ENCODE measurements at places on chromosomes 13 and 19.

DNA sequence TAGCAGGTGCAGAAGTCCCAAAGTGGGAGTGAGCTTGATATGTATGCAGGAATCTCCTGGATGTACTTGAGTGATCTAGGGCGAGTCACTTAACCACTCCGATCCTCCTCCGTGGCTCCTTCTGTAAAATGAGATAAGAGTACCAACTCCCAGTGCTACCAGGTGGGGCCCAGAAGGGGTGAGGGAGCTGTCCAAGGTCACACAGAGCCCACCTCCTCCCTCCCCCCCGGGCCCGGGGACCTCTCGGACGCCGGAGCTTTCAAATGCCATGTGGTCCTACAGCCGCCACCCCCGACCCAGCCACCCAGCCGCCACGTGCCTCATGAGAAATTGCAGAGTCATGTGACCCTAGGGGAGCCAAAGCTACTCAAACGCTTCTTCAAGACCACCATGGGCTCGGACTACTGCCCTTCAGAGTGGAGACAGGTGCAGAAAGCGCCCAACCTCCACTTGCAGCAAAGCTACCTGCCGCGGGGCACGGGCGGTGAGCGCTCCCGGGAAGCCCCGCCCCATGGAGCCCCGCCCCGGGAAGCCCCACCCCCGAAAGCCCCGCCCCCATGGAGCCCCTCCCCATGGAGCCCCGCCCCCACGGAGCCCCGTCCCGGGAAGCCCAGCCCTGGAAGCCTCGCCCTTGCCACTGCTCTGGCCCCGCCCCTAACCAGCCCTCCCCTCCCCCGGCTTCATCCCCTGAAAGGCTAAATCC lies 10.1 kb upstream of the ZNF358 start:
- no peak for DNase-seq

- DNase-seq = no peak
Observed at GRCh38 chr13:30115257-30115600, 192.1 kb downstream of the KATNAL1 start.

- no peak for DNase-seq
Observed at GRCh38 chr13:29621051-29621800, 25.7 kb upstream of the SLC7A1 start.

DNA sequence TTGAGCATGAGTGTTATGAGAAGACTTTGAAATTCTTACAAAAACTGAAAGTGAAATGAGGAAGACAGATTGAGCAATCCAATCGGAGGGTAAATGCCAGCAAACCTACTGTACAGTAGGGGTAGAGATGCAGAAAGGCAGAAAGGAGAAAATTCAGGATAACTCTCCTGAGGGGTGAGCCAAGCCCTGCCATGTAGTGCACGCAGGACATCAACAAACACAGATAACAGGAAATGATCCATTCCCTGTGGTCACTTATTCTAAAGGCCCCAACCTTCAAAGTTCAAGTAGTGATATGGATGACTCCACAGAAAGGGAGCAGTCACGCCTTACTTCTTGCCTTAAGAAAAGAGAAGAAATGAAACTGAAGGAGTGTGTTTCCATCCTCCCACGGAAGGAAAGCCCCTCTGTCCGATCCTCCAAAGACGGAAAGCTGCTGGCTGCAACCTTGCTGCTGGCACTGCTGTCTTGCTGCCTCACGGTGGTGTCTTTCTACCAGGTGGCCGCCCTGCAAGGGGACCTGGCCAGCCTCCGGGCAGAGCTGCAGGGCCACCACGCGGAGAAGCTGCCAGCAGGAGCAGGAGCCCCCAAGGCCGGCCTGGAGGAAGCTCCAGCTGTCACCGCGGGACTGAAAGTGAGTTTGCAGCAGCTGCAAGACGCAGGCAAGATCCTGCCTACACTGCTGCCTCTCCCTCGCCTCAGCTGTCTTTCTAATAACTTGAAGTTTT lies at the start of gene TNFSF13B:
Gene TNFSF13B, plus strand, starts transcription at position 118 of the 728 bp plus-strand sequence. Its CDS starts 178 bp downstream, at position 296.
- peak; percentile 42 for DNase-seq

DNA sequence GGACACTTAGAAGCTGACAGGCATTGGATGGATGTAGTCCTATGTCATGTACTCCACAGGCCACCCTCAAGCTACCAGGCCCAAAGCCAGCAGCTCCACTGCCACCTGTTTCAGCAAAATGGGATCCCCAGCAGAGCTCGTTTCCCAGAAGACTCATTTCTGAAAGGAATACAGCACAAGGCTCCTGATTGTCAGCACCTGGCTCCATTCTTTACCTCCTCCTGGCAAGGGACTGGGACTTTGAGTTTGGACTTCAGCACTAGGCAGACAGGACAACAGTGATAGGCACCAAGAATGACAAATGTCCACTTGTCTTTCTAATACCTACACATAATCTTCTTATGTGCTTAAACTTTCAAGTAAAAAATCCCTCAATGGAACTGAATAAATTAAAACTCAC lies 150.4 kb upstream of the RXFP2 start:
- DNase-seq = no peak

GRCh38 chr19:51777570-51778462 lies 16.8 kb downstream of the FPR2 start:
- DNase-seq = peak; percentile 67

GRCh38 chr13:51425410-51426042 lies 27.3 kb downstream of the INTS6 start:
- DNase-seq = no peak

DNA sequence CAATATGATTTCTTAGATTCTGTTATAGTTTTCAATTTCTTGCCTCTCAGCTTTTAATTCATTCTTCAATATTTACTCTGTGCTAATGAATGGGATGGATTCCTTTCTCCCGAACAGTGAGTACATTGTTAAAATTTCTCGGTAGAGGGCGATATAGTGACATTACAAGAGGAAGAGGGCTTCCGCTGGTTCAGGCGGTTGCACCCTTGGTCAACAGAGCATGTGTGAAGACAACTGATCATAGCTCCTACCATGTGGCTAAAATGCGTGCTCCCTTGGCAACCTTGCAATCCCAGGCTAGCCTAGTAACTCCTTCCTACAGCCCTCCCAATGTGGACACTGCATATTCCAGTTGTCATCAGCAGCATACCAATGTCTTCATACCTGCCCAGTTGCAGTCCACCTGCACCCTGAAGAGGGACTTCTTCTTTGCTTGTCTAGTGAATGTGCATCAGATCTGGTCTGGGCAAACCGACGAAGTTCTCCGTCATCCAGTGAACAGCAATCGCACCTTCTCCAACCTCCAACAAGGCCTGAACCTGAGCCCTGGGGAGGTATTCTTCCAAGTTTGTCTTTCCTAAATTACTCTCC lies 653.0 kb upstream of the GPC6 start:
- DNase-seq = no peak

GRCh38 chr13:75415171-75415570 lies 66.8 kb downstream of the TBC1D4 start:
- no peak for DNase-seq

- no peak for DNase-seq
Observed at GRCh38 chr13:85223883-85224656, 575.1 kb downstream of the SLITRK6 start.

GRCh38 chr13:64248371-64249065 lies 2832.9 kb upstream of the PCDH20 start:
- no peak for DNase-seq

DNA sequence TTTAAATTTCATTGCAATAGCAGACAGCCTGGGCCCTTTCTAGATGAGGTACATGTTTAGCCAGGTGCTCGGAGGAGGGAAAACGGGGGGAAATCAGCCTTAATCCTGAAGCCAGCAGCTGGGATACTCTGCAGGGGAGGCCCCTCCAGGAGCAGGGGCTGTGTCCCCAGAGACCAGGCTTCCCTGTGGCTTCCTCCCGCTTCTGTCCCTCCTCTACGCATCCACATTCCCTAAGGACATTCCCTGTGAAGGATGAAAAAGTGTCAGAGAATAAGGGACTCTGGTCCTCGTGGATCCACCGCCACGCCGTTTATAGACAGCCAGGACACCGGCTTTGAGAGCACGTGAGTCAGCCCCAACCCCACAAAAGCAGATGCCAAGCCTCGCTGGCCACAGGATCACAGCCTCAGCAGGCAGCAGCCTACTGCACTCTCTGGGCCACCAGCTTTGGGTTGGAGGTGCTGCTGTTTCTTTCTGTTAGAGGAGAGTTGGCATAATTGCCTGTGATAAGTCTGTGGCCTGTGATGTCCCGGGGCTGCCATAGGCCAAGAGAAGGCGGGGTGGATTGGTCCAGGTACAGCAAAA lies 36.7 kb upstream of the RANBP3 start:
- no peak for DNase-seq

GRCh38 chr19:13963603-13964105 lies 11.3 kb downstream of the DCAF15 start:
- no peak for DNase-seq

GRCh38 chr19:16619457-16619856 lies 8.5 kb downstream of the MED26 start:
- peak; percentile 67 for DNase-seq

- no peak for DNase-seq
Observed at GRCh38 chr19:30877661-30878113, 471.5 kb downstream of the TSHZ3 start.

DNA sequence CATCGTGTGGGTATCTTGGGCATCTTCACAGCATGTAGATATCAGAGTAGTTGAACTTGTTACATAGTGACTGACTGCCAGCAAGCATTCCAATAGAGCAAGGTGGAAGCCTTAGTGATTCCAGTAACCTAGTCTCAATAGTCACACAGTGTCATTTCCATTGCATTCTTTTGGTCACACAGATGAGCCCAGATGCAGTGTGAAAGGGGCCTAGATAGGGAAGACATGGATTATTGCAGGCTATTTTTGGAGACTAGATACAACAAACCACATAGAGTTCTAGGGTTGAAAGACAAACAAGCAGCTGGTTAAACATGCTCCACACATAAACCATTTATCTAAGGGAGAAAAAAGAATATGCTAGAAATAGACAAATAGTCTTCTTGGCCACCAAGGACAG lies 553.5 kb downstream of the DCT start:
- no peak for DNase-seq

- DNase-seq = no peak
Observed at GRCh38 chr13:22240716-22241115, 569.8 kb downstream of the FGF9 start.

- DNase-seq = no peak
Observed at GRCh38 chr13:27857282-27857681, 62.5 kb upstream of the PDX1 start.

- no peak for DNase-seq
Observed at GRCh38 chr13:25065974-25066770, 29.8 kb upstream of the PABPC3 start.

GRCh38 chr13:92510416-92510815 lies 716.2 kb upstream of the GPC6 start:
- DNase-seq = no peak

DNA sequence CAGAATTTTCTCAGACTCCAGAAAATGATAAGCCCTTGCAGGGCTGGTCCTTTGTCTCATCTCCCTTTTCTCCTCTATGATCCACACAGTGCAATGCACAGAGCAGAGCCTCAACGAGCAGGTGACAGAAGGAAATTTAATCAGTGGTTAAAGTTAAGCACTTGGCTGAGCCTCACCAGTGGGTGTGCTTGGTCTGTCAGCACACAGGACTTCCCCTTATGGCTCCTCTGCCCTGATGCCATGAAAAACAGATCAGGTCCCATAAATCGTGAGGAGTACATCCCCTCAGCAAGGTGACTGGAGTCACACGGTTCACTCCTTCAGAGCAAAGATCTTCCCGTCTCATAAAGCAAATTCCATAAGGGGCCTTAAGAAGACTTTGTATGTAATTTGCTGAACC lies 818.2 kb downstream of the UQCRFS1 start:
- no peak for DNase-seq

- peak; percentile 4 for DNase-seq
Observed at GRCh38 chr13:113641426-113641825, 16.6 kb downstream of the ATP4B start.

GRCh38 chr13:113804017-113804702 lies 45.1 kb downstream of the TMEM255B start:
- no peak for DNase-seq

DNA sequence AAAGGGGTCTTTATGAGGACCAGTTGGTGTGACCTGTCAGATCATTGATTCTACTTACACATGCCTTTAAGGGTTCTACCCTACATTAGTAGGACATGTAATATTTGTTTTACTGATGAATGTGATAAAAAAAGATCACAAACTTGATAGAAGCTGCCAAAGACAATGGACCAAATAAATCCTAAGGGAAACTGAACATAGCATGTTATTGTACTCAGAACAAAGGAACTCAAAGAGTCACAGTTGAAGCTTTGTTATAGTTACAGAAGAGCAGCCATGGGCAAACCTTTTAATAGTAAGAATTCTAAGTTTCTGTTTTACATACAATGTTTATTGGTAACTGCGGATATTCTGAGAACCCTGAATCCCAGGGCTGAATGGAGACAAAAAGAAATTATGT lies 780.1 kb downstream of the SLITRK6 start:
- no peak for DNase-seq

DNA sequence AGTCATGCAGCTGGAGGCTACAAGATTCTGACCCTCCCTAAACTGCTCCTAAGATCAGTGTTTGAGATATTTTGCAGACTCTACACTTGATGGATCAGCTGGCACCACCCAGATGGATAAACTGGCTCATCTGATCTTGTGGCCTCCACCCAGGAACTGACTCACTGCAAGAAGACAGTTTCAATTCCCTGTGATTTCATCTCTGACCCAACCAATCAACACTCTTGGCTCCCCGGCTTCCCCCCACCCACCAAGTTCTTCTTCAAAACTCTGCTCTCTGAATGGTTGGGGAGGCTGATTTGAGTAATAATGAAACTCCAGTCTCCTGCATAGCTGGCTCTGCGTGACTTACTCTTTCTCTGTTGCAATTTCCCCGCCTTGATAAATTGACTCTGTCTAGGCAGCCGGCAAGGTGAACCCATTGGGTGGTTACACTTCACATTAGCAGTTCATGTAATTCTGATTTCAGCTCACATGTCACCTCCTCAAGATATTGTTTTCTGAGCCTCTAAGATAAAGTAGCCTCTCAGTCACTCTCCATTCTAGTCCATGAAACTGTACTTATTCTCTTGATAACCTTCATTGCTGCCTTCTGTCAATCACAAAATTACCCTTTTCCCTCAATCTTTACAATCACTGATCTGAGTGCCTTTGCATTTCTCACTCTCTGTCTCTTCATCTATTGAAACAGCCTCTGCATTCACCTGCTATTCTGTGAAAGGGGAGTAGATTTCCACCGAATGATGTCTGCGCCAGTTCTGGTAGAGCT lies 9.9 kb upstream of the FPR3 start:
- DNase-seq = peak; percentile 63

DNA sequence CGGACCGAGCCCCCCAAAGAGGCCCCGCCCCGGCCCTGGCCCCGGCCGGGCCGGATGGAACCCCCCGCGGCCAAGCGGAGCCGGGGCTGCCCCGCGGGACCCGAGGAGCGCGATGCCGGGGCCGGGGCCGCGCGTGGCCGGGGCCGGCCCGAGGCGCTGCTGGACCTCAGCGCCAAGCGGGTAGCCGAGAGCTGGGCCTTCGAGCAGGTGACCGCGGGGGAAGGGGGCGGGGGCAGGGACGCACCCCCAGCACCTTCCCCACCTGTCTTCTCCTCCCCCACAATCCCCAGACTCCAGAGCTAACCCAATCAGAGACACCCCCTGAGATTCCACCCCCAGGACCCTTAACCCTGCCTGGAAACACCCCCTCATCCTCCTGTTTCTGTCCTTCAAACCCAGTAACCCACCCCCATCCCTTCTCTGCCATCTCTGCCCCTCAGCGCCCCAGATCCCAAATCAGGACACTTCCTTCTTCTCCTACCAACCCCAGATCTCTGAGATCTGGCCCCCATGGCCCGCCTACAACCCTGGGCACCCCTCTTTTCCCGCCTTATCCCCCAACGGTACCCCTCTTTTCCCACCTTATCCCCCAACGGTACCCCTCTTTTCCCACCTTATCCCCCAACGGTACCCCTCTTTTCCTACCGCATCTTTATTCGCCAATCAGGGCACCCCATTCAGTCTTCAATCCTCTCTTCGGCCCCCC lies 505 bp downstream of the ZSWIM4 start:
- no peak for DNase-seq
